ENCODE measurements at places on chromosomes 2 and 18.

DNA sequence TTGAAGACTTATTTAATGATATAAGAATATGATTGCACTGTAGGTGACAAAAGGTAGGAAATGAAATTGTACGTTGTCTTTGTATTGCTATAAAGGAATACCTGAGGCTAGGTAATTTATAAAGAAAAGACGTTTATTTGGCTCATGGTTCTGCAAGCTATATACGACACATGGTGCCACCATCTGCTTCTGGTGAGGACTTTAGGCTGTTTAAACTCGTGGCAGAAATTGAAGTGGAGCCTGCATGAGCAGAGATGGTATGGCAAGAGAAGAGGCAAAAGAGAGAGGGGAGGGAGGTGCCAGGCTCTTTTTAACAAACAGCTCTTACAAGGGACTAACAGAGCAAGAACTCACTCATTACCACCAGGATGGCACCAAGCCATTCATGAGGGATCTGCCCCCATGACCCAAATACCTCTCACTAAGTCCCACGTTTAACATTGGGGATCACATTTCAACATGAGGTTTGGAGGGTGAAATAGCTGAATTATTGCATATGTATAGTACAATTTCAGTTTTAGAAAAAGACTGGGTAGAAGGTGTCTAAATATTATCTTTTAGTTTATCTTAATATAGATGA lies 86.8 kb downstream of the GULP1 start:
- peak; percentile 20 for DNase-seq

DNA sequence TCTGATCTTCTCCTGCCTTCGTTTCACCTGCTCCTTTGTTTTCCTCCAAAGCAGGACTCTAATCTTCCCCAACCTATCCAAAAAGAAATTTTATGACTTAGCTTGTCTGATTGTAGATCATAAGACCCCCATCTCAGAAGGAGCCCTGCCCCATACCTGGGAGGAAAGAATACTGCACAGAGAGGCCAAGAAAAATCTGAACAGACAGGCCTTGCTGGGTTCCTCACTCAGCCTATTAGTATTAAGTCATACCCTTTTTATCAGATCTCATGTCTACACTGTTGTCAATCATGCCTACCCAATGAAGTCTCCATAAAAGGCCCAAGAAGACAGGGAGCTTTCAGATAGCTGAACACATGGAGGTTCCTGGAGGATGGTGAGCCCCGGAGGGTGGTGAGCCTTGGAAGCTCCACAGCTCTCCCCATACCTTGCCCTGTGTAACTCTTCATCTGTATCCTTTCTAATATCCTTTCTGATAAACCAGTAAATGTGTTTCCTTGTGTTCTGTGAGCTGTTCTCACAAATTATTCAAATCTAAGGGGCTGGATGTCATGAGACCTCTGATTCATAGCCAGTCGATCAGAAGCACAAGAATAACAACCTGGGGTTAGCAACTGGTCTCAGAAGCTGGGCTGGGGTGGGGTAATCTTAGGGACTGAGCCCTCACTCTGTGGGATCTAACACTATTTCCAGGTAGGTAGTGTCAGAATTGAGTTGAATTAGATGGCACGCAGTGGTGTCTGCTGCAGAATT lies 108.8 kb downstream of the SPOPL start:
- DNase-seq, result no peak

DNA sequence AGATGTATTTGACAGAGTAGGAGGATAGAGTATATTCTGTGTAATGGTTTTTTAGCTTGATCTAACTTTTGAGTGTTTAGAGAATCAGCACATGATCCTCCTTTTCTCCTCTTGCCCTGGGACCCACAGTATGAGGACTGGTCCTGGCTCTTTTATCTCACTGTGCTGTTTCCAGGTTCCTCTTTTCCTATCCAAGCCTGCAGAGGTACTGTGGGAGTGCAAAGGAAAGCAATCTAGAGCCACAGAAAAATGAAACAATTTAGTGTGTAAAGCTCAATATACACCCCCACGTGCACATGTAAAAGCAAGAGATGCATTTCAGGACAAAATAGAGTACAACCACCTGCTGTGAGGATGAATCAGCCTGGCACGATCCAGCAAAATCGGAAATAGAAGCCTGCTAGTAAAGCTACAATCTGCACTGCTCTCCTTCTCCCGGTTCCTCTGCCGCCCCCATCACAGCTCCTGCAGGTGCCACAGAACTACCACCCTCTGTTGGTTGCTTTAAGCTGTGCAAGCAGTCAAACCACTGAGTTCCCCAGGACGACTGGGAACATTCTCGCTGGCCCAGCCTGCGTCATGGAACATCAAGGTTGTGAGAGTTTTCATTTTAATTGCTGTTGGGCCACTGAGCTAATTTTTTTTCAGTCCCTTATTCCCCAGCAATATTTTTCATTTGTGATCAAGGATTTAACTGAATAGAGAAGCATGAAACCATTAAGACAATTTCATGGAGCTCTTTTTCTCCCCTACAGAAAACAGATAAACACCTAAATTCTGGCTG lies 47.8 kb upstream of the MAPRE3 start:
- peak; percentile 60 for DNase-seq

- no peak for DNase-seq
Observed at GRCh38 chr2:66013456-66013855, 421.5 kb upstream of the MEIS1 start.

DNA sequence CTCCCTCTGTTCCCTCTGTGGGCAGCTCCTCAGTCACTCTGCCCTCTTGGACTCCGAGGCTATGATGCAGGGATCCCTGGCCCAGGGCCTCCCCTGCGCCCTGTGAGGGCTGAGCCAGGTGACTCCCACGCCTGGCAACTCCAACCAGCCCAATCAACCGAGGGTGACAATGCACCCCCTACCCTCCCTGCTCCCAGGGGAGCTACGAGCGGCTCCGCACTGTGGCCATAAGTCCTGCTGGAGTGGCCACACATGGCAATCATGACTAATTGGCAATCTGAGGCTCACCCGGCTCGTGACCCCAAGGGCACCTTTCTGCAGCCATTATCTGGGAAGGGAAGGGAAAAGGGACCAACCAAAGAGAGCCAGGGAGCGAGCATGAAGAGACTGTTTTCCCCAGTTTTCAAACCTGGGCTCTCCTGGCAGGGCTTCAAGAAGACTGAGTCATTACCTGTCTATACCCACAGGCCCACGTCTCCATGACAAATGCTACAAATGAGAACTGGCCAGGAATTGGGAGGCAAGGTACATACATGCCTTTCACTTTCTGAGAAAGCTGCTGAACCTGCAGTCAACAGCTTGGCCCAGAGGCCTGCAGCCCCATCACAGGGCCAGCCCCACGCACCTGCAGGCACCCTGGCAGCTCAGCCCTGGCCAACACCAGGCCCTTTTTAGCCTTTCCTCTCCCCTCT lies 45.1 kb downstream of the RPL31 start:
- no peak for DNase-seq

- DNase-seq, result peak; percentile 79
Observed at GRCh38 chr2:23009545-23010149, 375.3 kb upstream of the KLHL29 start.

GRCh38 chr2:22579341-22579740 lies 805.6 kb upstream of the KLHL29 start:
- no peak for DNase-seq

DNA sequence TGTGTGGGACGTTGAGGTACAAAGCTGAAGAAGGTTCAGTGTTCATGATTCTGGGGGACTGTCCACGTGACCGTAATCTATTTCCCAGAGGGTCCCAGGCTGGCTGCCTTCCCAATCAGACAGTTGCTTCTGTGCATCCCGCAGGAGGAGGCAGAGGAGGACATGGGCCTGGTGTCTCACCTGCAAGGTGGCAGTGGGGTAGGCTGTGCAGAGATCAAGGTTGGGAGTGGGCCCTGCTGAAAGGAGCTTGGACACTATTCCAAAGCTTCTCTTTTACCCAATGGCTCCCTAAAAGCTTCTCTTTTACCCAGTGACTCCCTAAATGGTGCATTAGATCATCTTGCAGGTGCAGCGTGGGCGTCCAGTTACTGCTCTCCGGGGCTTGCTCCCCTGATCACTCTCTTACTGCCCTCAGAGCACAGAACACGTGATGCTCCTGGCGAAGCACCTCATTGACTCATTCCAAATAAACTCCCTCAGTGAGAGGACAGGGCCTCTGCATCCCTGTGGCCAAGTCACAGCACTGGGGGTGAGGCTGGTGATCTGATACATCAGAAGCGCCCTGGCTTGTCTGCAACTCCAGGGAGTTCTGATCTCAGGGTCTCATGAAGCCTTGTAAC lies 41.5 kb downstream of the RNF144A start:
- no peak for DNase-seq

GRCh38 chr2:25341753-25342371 lies at the start of gene DNMT3A:
TSS of gene DNMT3A (minus strand) at chr2:25341925. CDS start at chr2:25313984, 27,941 bp downstream.
- DNase-seq, result no peak

DNA sequence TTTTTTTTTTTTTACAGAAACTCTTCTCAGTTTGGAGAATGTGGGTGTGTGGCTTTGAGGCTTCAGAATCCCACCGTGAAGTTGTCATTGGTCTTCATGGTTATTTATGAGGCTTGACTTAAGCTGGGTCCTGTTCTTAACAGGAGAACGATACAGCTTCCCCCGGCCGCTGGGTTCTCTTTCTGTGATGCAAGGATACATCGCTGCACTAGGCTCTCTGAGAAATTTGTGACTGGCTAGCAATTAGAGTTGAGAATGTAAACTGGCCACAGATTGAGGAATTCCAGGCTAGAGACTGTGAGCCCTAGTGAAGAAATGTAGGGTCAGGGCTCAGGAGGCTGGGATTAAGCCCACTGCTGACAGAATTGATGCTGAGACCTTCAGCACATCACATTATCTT lies 29.8 kb downstream of the MGAT5 start:
- no peak for DNase-seq

GRCh38 chr2:160389875-160390274 lies 103.7 kb downstream of the RBMS1 start:
- DNase-seq, result no peak

DNA sequence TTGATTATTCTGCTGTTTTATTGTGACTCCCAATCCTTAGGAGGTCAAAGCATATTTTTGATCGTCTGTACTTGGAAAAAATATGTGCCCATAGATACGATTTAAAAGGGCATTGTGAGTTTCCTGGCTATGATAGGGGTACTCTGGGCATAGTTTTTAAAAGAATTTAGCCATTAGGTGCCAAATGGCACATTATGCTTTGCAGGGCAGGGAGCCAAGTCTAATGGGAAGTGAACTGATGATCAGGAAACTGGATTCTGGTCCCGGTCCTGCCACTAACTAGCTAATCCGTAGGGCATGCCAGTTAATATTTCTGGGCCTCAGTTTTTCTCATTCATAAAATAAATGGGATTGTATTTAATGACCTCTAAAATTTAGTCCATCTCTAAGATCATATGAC lies 189.3 kb downstream of the LTBP1 start:
- peak; percentile 82 for DNase-seq

Data from NCI-H446 (cell line).